ENCODE measurements at places on chromosomes 1 and 21. TPM values are rescaled to one million over a fixed set of nuclear protein-coding genes. Genes with fewer than 3 reads are reported as not detected.

ZFP69B gene
- polyA plus RNA-seq = 2.5 TPM

DNA sequence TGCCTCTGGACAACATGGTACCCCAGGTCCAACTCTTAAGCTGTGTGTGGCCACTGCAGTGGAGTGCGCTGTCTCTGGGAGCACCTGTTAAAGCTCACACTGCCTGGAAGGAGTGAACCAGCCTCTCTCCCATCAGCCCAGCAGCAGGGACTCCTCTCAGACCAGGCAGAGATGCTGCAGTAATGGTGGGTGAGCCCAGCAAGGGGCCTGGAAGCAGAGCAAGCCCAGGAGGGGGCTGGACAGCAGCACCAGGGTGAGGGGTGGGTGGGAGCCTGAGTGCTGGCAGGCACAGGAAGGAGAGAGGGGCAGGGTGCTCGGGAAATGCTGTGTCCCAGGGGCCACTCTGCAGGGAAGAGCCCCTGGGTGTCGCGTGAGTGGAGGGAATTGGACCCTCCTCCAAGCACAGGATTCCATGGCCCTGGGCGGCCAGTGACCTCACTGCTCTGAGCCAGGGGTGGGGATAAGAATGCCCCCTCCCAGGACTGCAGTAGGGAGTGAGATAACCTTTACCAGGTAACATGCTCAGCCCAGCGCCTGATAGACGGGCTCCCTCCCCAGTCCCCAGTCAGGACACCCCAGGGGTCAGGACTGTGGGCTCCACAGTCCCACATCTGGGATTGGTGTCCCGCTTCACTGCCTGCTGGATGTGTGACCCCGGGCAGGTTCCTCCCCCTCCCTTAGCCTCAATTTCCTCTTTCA lies 313.1 kb downstream of the MATN1 start:
- DNase-seq = no peak

GUCA2A gene
- polyA plus RNA-seq = not detected

GRCh38 chr1:227242811-227243682 lies 75.2 kb downstream of the CDC42BPA start:
- DNase-seq = no peak

- DNase-seq = peak; percentile 81
Measured at GRCh38 chr1:233543338-233544255, 70.3 kb upstream of the KCNK1 start.
